ENCODE measurements at places on chromosomes 3 and 15.

DNA sequence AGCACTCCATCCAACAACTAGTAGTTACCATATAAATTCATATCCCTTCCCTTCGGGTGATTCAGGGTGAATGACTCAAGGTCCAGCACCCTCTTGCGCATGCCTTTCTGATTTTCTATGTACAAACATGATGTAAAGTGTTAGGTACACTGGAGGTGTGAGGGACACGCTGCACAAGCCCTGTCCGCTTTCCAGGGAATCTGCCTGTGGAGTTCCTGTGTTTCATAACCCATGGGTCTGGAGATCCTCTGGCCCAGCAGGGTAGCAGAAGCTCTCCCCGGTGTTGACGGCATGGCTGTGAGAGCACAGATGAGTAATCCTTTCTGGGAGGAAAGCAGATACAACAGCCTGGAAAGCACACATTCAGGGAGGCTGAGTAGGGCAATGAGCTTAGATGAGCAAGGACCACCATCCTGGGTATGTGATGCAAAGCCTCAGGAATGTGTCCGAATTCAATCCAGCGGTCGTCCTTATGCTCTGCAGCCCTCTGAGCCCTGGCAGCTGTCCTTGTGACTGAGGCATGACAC is 142.9 kb upstream of the TP63 start:
- no peak for DNase-seq

DNA sequence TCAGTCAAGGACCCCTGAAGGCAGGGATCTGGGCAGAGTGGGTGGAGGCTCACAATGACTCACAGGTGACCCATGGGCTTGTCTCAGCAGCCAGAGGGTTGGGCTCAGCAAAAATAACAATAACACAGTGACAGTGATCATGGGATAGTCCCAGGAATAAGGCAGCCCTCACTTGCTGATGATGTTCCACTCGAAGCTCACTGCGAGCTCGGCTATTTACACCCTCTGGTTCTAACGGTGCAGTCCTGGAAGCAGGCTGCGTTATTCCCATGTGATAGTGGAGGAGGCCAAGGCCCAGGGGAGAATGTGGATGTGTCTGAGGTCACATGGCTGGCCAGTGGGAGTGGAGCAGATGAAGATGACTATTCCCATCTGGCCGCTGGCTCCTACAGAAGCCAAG is 16.2 kb downstream of the CCDC33 start:
- no peak for DNase-seq

DNA sequence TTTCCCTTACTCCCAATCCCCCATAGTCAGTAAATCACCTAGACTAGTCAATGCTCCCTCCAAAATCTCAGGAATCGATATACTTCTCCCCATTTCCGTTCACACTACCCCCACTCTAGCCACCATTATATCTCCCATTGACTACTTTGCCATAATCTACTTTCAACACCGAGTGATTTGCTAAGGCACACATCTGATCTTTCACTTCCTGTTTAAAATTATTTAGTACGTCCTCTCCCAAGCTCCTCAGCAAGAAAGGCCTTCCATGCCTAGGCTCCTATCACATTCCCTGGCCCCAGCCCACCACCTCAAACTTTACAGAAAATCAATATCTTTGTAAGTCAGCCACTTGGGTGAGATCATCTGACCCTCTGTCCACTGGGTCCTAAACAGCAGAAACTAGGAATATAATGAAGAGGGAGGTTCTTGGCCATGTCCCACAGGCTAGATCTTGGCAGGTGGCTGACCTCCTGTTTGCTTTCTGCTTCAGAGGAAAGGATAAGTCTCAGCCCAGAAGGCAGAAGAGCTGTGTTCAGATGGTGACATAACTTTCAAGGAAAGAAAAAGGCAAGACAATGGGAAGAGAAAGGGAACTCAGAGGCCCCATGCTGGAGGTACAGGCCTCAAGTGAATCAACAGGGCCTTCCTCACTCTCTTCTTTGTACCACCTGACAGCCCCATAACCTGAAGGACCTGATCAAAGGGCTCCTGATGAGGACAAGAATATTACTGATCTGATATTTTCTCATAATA is 103.0 kb downstream of the RPL22L1 start:
- DNase-seq = no peak

GRCh38 chr3:169835533-169835932 is 22.8 kb upstream of the LRRC34 start:
- DNase-seq = no peak

DNA sequence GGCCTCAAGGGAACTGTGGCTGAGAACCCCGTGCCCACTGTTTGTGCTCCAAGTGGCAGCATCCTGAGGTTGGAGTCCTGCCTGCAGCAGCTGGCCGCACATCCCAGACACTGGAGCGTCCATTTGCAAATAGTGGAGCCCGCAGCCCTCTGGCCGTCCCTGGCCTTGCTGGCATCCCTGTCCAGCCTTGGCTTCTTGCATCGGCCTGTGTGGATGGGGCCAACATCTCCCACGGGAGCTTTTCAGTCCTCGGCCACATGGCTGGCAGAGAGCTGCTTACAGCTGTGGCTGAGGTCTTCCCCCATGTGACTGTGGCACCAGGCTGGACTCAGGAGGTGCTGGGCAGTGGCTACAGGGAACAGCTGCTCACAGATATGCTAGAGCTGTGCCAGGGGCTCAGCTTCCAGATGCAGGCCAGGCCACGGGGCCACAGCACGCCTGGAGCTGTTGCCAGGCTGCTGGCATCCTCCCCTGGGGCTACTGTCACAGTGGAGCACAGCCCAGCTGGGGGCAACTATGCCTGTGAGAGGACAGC is 71.2 kb downstream of the FAM43A start:
- no peak for DNase-seq

DNA sequence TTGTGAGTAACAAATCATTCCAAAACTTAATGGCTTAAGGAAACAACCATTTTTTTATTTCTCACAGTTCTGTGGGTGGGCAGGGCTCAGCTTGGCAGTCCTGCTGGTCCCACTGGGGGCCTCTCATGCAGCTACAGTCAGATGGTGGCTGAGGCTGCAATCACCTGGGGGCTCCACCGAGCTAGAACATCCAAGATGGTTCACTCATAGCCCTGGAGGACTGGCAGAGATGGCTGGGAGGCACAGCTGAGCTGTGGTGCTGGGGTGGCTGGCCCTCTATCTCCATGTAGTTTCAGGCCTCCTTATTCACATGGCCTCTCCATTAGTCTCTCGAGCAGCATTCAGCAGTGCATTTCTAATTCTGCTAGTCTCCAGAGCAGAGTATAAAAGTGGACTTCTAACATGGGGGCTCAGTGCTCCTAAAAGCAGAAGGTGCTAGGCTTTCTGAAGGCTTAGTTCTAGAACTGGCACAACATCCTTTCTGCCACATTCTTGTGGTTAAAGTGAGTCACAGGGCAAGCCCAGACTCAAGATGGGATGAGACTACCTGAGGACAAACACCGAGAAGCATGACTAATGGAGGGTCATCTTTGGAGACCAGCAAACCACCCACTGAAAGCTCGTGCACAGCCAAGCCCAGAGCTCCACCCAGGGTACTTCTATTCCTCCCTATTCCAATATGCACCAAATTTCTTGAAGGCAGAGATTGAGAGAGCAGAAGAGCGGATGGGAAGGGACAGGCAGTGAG is 6.3 kb downstream of the CAV3 start:
- DNase-seq = no peak

- DNase-seq = no peak
Observed at GRCh38 chr3:153628591-153628990, 466.6 kb downstream of the RAP2B start.

- no peak for DNase-seq
Observed at GRCh38 chr15:67745073-67746006, 80.0 kb upstream of the SKOR1 start.

GRCh38 chr3:131277836-131278497 is 103.6 kb upstream of the NUDT16 start:
- no peak for DNase-seq

DNA sequence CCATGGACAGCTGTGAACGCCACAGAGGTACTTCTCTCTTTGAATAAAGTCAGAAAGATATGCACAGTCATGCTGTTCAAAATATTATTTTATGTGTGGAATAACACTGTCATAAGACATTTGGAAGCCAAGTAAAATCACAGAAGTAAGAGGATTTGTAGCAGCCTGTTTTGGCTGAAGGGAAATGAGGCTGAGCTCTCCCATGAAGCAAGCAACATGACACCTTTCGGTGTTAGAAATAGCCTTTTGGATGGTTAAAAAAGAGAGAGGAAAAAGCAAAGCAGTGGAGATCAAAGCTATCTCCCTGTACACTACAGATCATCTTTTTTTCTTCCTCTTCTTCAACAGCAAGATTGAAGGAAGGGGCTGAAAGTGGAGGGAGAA is 755.3 kb downstream of the ROBO1 start:
- DNase-seq = no peak

DNA sequence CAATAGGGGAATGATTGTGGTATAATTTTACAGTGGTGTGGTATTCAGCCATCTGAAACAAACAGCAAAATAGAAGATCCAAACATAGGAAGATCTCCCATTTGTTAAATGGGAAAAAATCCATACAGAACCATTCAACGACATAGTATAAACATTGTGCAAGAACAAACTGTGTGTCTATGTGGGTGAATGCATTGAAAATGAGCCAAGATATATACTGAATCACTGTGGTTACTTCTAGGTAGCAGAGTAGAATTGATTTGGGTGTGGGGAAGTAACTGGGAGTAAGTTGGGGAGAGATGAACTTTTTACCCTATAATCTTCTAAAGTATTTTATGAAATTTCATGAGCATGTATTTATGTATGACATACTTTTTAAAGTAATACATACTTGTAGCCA is 123.1 kb upstream of the UMPS start:
- DNase-seq = no peak

- DNase-seq = no peak
Observed at GRCh38 chr3:57985176-57985983, 22.8 kb upstream of the FLNB start.

- DNase-seq = no peak
Observed at GRCh38 chr3:148066802-148067201, 630.9 kb upstream of the AGTR1 start.

- DNase-seq = no peak
Observed at GRCh38 chr3:155001289-155002010, 78.7 kb upstream of the MME start.

GRCh38 chr3:125119752-125120378 is 64.1 kb upstream of the HEG1 start:
- no peak for DNase-seq

- no peak for DNase-seq
Observed at GRCh38 chr3:71862371-71863140, 77.6 kb upstream of the PROK2 start.

DNA sequence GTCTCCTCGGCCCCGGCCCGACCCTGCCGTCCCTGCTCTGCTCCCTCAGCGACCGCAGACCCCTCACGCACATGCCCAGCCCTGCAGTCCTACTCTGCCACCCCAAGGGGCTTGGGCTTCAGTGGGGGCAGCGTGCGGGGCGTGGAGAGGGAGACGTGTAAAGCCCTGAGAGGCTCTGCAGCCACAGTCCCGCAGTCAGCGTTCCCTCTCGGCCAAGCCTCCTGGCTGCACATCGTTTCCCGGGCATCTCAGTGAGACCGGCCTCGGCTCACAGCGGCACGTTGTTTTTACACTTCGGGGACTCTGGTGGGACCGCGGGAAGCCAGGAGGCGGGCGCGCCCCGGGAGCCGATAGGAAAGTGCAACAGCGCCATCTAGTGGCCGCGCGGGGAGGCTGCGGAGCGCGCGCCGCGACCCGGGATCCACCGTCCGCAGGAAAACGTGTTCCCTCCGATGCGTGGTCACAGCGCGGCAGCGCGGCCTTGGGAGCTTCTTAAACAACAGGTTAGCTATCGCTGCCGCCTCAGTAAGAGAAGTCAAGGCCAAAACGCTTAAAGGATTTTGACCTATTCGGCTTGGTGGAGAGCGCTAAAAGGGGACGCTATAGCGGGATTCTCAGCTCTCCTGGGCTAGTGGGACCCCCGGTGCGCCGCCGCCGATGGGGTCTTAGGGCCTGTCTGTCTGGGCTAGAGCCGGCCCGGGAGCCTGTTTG is 226.8 kb upstream of the IGF1R start:
- DNase-seq = peak; percentile 68

DNA sequence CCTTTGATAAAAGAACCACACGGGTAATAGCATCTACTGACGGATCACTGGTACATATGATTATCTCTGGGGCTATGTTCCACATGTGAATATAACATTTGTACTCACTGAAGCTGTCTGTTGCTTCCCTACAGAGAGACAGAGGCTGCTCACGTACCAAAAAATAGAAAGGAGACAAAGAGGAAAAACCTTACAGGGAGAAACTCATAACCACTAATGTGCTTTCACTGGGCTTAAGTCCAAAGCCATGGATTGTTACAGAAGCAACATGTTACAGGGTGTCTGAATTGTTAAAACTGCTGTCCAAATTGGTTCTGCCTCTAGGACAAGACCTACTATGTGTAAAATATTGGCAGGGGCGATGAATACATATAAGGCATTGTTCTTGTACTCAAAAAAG is 311.9 kb downstream of the FOXP1 start:
- no peak for DNase-seq

DNA sequence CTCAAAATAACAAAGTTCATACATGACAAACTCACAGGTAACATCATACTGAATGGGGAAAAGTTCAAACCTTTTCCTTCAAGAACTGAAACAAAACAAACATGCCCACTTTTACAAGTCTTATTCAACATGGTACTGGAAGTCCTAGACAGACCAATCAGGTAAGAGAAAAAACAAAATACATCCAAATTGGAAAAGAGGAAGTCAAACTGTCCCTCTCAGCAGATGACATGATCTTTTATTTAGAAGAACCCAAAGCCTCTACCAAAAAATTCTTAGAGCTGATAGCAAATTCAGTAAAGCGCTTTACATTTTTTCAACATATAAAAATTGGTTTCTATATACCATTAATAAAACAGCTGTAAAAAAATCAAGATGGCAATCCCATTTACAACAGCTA is 219.4 kb downstream of the STAG1 start:
- DNase-seq = no peak

DNA sequence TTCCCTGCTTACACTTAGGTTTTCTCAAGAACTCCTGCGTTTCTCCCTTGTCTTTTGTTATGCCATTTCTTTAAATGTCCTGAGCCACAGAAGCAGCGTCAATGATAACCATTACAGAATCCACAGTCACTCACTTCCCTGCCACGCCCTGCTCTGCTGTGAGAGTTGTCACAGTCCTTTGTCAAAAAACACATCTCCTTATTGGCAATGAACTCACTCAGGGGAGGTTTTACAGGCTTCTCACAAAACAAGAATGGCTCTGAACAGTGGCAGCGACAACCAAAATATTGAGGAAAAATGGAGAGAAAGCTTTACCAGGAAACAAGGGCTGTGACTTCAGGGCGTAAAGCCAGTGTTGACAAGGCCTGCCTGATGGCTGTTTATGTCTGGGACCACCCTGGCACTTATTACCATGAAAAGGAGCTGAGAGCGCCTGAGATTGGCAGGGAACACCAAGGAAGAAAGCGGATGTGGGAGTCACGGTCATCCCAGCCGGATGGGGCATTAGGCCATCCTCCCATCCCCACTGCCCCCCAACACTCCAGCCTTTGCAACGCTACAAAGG is 111.5 kb downstream of the ADAMTS9 start:
- DNase-seq = no peak

- DNase-seq = no peak
Observed at GRCh38 chr15:92930054-92930621, 30.0 kb downstream of the CHD2 start.
